ENCODE measurements at places on chromosomes 5 and 9.

DNA sequence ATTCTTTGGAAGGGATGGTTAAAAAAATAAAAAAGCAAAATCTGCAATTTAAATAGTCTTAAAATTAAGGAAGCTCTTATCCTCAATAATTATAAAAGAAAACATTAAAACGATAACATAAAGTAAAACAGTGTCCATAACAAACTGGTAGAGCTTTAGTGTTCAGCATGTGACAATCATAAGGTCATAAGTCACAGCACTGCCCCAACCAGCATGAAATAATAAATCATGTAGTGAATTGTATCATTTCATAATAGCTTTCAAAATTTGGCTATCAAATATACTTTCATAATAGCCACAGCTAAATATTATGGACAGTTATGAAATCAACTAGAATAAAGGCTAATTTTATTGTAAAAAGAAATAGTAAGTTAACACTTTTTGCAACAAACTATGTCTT is 10.0 kb downstream of the NR3C1 start:
- no peak for DNase-seq

GRCh38 chr9:76603448-76603895 is 144.5 kb downstream of the GCNT1 start:
- no peak for DNase-seq

DNA sequence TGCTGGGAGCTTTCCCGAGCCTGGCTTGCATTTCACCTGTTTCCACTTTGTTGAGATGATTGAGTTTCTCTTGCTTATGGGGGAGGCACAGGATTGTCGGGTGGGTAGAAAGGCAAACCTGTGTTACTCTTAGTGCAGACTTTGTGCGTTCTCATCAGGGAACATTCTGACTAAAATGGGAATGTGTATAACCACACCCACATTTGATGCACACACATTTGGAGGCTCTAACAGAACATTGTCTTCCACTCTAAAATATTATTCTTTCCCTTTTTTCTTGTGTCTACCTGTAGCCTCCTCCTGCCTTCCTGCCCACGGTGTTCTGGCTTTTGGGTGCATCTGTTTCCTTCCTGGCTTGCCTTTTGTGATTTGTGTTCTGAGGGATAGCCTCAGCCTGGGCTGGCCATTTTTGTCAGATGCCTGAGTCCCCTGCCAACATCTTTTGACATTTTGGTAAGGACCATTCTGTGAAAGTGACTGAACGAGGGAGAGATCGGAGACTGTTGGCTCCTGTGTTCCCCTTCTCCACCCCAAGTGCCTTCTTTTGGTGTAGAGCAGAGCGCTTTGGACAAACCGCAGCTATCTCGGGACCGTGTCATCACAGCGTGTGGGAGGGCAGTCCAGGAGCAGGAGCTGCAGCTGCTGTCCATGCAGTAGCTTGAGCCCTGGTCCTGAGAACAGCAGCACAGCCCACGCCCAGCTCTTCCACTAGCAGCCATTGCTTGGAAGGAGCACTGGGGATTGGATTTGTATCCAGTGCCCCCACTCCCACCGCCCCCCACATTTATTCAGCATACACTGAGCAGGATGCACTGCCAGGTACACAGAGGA is 101.4 kb downstream of the ARHGAP26 start:
- DNase-seq: no peak

DNA sequence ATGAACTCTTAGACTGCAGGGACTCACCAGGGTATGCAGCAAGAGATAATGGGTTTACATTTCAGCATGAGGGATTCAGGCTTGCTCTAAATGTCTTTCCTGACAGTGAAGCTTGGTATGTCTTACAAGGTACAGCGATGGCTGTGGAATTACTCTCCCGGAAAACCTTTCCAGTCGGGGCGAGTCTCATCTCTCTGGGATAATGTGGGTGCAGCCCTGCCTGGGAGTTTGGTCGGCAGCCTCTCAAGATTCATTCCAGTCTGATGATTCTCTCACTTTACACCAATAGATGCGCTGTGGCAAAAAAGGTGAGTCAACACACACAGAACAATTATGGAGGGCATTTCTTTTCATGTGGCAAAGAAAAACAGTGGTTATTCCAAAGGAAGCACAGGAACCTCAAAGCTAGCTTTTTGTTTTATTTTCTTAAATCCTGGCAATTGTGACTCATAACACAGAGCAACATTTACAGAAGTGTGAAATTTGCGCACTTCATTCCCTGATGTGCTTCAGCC is 190.3 kb downstream of the DCP2 start:
- no peak for DNase-seq

DNA sequence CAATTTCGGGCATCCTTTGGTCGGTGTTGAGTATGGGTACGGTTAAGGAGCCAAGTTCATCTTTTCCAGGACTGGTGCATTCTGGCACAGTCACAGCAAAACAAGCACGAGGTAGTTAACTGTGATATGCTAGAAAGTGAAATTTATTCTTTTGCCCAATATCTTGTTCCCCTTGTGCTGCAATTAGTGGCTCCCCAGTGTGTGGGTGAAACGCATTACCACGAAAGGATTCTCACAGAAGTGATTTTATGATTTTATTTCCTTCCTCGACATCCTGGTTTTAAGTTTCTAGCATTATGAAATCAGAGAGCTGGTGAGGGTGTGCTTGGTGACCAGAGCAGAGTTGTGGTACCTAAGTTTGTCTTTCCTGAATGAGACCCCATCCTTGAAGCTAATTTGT is 1.5 kb downstream of the FRMPD1 start:
- no peak for DNase-seq

- DNase-seq: peak; percentile 35
Measured at GRCh38 chr9:98040212-98040611, 16.3 kb upstream of the NANS start.

DNA sequence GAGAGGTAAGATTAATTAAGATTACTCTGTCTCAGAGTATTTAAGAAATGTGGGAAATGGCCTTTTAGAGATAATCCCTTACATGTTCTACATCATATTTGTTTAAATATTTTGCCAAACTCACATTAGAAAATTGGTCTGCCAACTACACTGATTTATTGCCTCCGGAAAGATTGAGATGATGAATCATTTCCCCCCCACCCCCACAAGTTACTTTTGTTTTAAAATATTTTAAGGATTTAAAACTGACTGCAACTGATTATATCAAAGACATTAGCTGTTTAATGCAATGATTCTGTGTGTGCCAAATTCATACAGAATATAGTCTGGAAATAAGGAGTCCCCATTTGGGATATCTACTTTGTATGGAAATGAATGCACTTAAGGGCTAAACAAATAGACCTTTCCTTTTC is 674.4 kb downstream of the PRR16 start:
- DNase-seq: no peak

DNA sequence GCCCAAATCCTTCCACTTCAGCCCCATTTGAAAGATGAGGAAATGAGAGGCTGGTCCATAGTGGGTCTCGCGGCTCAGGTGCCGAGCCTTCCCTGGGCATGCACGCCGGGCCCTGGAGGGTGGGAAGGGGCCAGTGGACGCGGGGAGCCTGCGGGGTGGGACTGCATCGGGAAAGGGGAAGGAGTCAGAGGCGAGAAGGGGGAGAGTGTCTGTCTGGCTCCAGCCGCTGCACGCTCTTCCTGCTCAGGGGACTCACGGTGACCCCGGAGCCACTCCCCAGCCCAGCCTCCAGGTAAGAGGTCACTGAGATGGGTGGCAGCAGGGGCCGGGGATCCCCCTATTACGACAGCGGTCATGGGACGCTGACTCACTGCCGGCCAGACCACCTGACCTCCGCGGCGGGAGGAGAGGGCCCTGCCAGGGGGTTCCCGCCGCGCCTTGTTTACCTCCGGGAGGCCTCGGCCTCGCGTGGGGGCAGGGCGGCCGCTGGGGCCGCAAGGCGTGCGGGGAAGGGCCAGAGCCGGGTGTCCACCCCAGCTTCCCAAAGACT is 1.9 kb upstream of the SQSTM1 start:
- DNase-seq: peak; percentile 70

DNA sequence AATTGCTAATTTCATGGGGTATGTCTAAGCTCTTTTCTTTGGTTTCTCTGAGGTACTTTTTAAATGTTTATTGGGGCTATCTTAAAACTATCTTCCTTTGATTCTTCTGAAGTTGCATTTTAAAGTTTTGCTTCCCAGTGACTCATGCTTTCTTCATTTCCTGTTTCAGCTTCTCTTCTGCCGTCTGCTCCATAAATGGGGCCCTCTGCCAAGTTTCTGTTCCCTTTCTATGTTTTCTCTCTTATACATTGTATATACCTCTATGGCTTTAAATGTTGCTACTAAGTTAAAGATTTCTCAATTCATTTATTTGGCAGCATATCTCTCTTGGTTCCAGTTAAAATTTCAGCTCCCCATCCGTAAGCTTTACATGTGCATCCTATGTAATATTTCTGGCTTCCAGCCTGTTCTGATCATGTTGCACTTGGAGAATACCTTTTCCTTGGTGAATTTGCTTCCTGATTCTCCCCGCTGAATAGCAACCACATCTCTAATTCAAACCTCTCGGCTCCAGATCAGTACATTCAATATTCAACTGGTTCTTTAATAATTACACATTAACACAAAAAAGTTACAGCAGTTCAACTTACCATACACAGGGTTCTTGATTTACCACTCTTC is 125.3 kb downstream of the ST8SIA4 start:
- no peak for DNase-seq

DNA sequence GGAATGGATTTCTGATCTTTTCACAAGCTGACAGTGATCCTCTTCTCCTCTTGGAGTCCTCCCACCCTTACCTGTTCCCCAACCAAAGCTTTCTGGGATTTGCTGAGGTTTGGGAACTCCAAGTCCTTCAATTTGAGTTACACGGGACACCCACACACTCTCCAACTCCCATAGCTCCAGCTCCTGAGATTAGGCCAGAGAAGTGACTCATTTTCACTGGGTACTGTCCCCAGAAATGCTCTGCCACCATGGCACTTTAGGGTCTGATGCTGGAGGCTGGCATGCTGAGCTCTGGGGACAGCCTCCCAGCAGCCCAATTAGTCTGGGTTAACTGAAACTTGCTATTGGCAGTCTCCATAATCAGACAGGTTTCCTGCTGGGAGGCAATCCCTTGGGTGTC is 14.0 kb upstream of the HRCT1 start:
- no peak for DNase-seq

DNA sequence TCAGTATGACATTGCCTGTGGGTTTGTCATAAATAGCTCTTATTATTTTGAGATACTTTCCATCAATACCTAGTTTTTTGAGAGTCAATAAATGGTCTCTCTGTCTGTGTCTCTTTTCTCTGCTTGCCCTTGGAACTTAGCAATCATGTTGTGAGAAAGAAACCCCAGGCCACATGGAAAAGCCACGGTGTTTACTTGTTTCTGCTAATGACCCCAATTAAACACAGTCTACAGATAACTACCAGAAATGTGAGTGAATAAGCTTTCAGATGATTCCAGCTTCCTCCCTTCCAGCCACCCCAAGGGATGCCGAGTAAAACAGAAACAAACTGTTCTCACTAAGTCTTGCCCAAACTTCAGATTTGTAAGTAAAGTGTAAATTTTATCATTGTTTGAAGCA is 584.9 kb downstream of the MAT2B start:
- DNase-seq: no peak

DNA sequence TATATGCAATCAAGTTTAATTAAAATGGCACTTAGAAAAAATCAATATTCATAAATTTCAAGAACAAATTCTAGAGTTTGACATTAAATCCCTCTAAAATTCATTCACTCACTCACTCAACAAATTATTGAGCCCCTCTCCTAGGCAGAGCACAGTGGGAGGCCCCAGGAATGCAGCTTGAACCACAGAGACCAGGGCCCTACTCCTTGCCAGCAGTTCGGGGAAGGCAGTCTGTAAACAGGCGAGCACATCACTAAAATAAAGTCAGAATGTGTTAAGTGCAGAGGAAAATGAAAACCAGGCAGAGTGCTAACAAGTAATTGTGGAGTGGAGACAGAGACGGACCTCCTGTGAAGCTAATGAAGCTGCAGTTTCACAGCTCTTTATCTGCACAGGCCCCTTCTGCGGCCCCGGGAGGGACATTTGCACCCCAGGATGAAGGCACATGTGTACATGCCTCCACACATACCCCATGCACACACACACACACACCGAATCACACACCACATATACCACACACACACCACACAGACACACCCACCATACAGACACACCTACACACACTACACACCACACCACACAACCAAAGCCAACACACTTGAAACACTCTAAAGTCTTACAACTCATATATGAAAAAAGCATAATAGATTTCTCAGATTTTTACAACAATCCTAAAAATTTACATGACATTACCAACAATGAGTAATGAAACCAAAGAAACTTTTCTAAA is 40.5 kb downstream of the BHMT start:
- no peak for DNase-seq

DNA sequence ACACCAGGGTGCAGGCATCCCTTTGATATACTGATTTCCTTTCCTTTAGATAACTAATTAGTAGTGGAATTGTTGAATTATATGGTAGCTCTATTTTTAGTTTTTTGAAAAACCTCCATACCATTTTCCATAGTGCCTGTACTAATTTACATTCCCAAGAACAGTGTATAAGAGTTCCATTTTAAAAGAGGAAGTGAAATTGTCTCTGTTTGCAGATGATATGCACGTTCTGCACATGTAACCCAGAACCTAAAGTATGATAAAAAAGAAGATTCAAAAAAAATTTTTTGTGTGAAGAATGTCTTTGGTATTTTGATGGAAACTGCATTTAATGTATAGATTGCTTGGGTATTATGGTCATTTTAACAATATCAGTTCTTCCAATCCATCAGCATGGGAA is 424.0 kb upstream of the CCNH start:
- DNase-seq: no peak

- no peak for DNase-seq
Measured at GRCh38 chr5:42779083-42779482, 22.5 kb downstream of the CCDC152 start.

DNA sequence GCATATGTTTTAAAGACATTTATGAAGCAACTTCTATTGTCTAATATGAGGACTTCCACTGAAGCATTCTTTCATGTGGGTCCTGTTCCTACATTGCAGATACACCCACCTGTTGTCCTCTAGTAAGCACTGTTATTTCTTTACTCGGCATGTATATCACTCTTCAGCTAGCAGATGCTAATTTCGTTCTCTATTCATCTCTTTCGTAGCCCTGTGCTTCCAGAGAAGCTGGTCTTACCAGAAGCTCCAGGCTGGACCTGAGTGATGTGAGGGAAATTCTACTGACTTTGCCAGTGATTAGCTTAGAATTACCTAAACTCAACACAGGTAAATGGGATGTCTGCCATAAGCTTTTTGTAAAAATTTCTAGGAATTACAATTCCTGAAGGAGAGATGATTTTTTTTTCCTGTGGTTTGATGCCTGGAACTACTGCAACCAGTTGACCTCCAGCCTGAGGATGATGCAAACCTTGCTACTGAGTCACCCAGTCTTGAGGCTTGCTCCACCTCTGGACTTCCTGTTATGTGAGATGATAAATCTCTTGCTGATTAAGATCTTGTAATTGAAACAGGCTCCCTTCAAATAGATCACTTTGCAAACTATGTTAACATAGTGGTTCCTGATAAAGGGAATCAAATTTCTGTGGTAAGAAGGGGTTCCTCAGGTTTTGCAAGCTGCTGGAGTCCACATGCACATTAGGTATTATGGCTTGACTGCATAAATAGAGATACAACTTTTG is 52.2 kb upstream of the SPINK5 start:
- no peak for DNase-seq

All from NCI-H510A (cell line).